ENCODE measurements at places on chromosomes 7 and 10.
A peak's percentile ranks its signal among the peaks of the same experiment; 100 is the strongest.

- DNase-seq = no peak
Observed at GRCh38 chr10:15821046-15821683, 39.1 kb downstream of the MINDY3 start.

GRCh38 chr7:48671656-48672055, 252.7 kb upstream of the CDC14C start:
- DNase-seq = no peak

GRCh38 chr10:26725837-26726727, 28.6 kb downstream of the PDSS1 start:
- DNase-seq = peak; percentile 79

GRCh38 chr7:34087892-34088891, 182.9 kb downstream of the BMPER start:
- DNase-seq = peak; percentile 55

- DNase-seq = peak; percentile 26
Observed at GRCh38 chr10:34504534-34504933, 310.6 kb downstream of the PARD3 start.

DNA sequence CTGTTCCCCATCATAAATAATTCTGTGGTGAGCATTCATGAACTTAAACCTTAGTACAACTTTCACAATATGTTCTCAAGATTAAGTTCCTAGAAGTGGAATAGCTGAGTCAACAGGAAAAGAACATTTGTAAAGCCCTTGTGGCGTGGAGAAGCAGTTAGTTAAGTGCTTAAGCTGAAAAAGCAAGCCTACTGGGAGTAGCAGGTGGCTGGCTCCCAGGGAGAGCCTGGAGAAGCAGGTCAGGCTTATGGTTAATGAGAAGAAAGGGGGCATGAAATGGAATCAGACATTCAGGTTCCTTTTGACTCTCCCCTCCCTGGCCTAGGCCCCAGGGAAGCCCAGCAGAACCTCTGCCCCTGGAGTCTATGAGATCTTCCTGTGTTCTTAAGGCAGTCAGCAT, 35.3 kb downstream of the VSTM4 start:
- peak; percentile 78 for DNase-seq

DNA sequence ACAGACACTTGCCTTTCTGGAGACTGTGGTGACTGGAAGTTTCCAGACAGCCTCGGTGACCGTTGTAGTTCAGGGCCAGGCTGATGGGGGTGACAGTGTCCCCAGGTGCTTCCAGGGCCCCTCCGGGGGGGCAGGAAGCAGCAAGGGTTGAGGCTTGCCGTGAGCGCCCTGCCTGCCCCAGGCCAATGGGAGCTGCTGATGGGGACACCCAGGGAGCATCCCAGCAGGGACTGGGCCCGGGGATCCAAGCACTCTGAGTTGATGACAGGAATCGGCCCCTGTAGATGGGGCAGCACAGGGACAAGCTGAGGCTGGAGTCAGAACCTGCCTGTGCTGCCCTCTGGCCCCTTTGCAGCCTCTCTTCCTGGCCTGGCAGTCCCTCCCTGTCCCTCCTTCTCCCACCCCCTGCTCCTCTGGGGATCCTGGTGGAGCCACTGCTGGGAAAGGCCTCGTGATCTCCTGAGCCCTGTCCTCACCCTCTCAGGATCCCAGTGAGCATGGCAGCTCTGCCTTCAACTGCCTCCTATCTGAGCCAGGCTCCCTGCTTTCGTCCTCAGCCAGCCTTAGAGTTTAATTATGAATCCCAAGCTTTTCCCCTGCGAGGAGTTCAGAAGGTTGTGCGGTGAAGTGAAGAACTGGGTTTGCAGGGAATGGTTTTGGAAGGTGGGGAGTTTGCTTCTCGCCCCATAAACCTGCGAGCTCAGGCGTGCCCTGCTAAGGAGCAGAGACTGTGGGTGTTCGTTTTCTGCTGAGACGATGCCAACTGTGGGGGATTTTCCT, 84.7 kb downstream of the ADCY1 start:
- DNase-seq = no peak

- no peak for DNase-seq
Observed at GRCh38 chr7:158758586-158759244, 54.1 kb upstream of the NCAPG2 start.

GRCh38 chr10:62384057-62384446, 9.9 kb downstream of the ZNF365 start:
- peak; percentile 70 for DNase-seq

GRCh38 chr7:55526770-55527169, 45.5 kb downstream of the VOPP1 start:
- DNase-seq = no peak
